ENCODE measurements at places on chromosomes 1 and 21.

GRCh38 chr1:116572771-116573430 is 2.1 kb upstream of the CD58 start:
- no peak for DNase-seq
- peaks cover 32% of the 10 kb centered on the region for H3K4me1 ChIP-seq
- no peak overlapping the region for H3K4me3 ChIP-seq
- peaks cover 1% of the 10 kb centered on the region for H3K27me3 ChIP-seq
- H3K27ac ChIP-seq = no peak overlapping the region

- H3K27me3 ChIP-seq = no peaks in the 10 kb centered on the region
- H3K36me3 ChIP-seq = peaks cover 73% of the 10 kb centered on the region
- no peak overlapping the region for H3K4me3 ChIP-seq
- H3K4me1 ChIP-seq = no peaks in the 10 kb centered on the region
- no peak overlapping the region for H3K27ac ChIP-seq
Observed at GRCh38 chr1:150753416-150753815, 12.2 kb downstream of the CTSS start.

DNA sequence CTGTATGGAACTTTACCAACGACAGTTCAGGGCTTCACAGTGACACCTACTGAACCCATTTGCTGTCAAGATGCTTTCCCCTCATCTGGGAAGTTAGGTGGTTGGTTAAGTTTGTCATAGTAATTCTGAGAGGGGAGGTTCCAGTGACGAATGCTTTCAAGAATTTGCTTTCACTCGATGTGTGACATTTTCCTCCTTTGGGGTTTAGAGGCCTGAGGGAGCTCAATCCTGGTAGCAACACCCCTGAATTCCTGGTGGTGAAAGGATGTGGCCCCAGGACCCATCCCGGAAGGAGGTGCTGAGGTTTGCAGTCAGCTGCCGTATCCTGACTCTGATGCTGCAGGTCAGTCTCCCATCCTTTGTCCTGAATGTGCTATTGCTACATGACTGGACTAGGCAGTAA is 2.8 kb downstream of the PIGV start:
- H3K27ac ChIP-seq = no peak overlapping the region
- H3K4me3 ChIP-seq = no peak overlapping the region
- peaks cover 18% of the 10 kb centered on the region for H3K36me3 ChIP-seq
- H3K27me3 ChIP-seq = no peaks in the 10 kb centered on the region

GRCh38 chr1:60906039-60906438 is 176.3 kb upstream of the NFIA start:
- H3K27me3 ChIP-seq = no peaks in the 10 kb centered on the region
- H3K36me3 ChIP-seq = no peaks in the 10 kb centered on the region
- no peak for DNase-seq
- no peak overlapping the region for H3K27ac ChIP-seq
